ENCODE measurements at places on chromosomes 1 and 21. TPM values are rescaled to one million over a fixed set of nuclear protein-coding genes. Genes with fewer than 3 reads are reported as not detected.

The HUNK gene
- 9.2 TPM for total RNA-seq

The FCRL5 gene
- total RNA-seq: 0.33 TPM

The ROR1 gene
- total RNA-seq: 26.7 TPM

GRCh38 chr1:195768936-195769335 lies 839.3 kb downstream of the KCNT2 start:
- DNase-seq: no peak
- H3K4me3 ChIP-seq: no peak overlapping the region

DNA sequence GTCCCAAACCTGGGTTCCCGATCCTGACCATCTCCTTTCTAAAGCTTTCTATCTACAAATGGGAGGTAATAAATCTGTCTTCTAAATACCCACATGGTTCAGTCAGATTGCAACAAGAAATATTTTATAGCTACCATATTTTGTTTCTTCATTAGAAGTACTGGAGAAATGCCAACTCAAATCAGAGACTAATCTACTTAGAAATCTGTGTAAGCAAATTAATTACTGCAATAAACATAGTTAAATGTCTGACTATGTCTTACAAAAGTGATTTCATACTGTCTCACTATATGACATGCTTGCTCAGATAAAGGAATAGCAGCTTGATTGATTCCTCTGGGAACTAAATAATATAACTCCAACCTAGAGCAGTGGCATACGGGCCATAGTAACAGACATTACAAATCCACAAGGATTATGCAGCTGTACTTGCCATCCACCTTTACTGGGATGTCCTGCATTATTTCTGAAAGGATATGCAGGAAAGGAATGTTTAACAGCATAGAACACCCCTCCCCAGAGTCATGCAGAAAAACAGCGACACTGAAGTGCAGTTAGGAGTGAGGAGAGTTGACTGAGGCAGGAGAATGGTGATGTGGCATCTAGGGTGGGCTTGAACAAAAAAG lies 80.3 kb downstream of the PCNX2 start:
- no peak overlapping the region for H3K4me3 ChIP-seq
- H3K27me3 ChIP-seq: no peaks in the 10 kb centered on the region
- DNase-seq: no peak
- no peaks in the 10 kb centered on the region for H3K4me1 ChIP-seq
- no peaks in the 10 kb centered on the region for H3K36me3 ChIP-seq
- no peak overlapping the region for H3K27ac ChIP-seq

GRCh38 chr1:38179483-38179882 lies 132.9 kb upstream of the POU3F1 start:
- H3K4me3 ChIP-seq: no peak overlapping the region
- H3K27ac ChIP-seq: no peak overlapping the region
- no peak for DNase-seq
- no peaks in the 10 kb centered on the region for H3K4me1 ChIP-seq
- H3K27me3 ChIP-seq: no peaks in the 10 kb centered on the region

- no peaks in the 10 kb centered on the region for H3K36me3 ChIP-seq
- H3K4me3 ChIP-seq: no peak overlapping the region
- DNase-seq: no peak
- no peak overlapping the region for H3K27ac ChIP-seq
Observed at GRCh38 chr1:170096806-170097340, 22.4 kb upstream of the KIFAP3 start.

DNA sequence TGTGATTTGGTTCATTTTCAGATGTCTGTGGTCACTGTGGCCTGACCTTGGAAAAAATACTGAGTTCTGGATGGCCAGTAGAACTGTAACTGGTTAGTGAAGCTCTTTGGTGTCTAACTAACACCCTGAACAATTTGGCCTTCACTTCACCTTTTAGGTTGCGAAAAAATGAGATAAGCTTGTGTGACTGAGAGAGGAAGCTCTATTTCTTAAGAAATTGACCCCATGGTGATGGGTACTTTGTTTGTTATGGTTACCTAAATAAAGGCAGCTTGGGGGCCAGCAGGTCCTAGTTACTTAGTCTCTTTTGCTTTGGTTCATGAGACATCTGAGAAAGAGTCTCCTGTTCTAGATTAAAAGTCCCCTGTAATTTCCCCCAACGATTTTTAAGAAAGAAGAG lies 181.6 kb downstream of the ZNF326 start:
- H3K27ac ChIP-seq: no peak overlapping the region
- H3K27me3 ChIP-seq: no peaks in the 10 kb centered on the region
- no peak overlapping the region for H3K4me3 ChIP-seq
- DNase-seq: no peak
- H3K36me3 ChIP-seq: no peaks in the 10 kb centered on the region

- no peak overlapping the region for H3K27ac ChIP-seq
- peaks cover 5% of the 10 kb centered on the region for H3K4me1 ChIP-seq
- H3K27me3 ChIP-seq: no peaks in the 10 kb centered on the region
- H3K4me3 ChIP-seq: no peak overlapping the region
Observed at GRCh38 chr1:230464671-230465070, 38.5 kb upstream of the PGBD5 start.

DNA sequence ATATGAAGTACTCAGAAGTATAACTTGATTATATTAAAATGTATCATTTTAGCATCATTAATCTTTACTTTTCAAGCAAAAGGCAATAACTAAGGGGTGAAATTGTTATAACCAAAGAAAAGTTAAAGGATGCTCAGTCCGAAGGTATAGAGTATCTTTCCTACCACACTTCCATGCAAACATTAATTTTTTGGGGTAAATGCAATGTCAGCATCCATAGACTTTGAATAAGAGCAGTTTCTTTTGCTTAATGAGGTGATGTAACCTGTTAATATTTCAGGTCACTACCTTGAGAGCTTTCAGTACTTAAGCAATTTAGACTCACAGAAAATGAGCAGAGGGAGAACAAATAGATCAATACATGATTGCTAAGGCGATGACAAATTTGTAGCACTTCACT lies 1093.5 kb downstream of the PLA2G4A start:
- H3K4me1 ChIP-seq: no peaks in the 10 kb centered on the region
- no peak overlapping the region for H3K27ac ChIP-seq
- DNase-seq: no peak
- H3K4me3 ChIP-seq: no peak overlapping the region
- H3K36me3 ChIP-seq: no peaks in the 10 kb centered on the region
- no peaks in the 10 kb centered on the region for H3K27me3 ChIP-seq

Measured in body of pancreas (tissue), 4 donors.